Activated CD4-positive, alpha-beta memory T cell treated with anti-CD3 and anti-CD28 coated beads for 36 hours (primary cell): ENCODE measurements at places on chromosomes 6 and 20. TPM values are rescaled to one million over a fixed set of nuclear protein-coding genes. Genes with fewer than 3 reads are reported as not detected.
A peak's percentile ranks its signal among the peaks of the same experiment; 100 is the strongest.

GRCh38 chr20:560680-561079 is 17.1 kb upstream of the CSNK2A1 start:
- DNase-seq, result no peak

DNA sequence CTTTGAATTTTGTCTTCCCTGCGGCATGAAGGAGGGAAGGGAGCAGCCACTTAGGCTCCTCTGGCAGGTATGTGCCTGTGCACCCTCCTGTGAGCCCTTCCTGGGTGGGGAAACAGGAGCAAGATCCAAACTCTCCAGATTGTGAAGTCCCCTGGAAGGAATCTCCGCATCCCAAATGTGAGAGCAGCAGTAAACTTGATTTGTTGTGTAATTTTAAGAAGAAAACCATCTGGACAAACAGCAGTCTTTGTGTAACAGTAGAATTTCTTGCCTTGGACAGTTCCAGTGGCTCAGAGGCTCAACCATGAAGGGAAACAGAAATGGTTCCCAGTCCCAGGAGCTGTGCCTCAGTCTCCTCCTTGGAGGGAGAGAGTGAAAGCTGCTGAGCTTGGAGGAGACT is 39.7 kb downstream of the CDH26 start:
- no peak for DNase-seq

Gene FOXA2
- not detected for total RNA-seq

DNA sequence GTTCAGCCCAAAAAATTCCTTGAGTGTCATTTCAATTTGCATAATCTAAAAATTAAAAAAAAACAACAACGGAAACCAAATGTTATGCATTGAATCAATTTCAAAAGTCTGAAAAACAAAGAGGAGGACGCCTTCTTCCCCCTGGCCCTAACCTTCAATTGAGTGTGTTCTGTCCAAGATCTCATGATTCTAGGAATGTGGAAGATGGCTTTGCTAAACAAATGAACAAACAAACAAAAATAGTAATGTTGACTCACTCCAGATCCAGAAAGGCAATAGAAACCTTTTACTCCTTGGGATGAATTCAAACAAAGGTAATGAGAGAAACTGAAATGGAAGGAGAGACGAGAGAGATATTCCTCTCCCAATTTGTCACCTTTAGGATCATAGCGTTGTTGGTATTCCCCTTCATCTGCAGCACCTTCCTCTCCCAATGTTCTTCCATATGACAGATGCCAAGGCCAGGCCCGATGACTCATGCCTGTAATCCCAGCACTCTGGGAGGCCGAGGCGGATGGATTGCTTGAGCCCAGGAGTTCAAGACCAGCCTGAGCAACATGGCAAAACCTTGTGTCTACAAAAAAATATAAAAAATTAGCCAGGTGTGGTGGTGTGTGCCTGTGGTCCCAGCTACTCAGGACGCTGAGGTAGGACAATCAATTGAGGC is 109.2 kb upstream of the ADGRF1 start:
- no peak for DNase-seq

Gene LY86
- 0.24 TPM for total RNA-seq

- no peak for DNase-seq
Observed at GRCh38 chr6:132736239-132736638, 21.5 kb downstream of the VNN2 start.

- DNase-seq, result no peak
Observed at GRCh38 chr6:30067460-30068139, 602 bp downstream of the PPP1R11 start.

DNA sequence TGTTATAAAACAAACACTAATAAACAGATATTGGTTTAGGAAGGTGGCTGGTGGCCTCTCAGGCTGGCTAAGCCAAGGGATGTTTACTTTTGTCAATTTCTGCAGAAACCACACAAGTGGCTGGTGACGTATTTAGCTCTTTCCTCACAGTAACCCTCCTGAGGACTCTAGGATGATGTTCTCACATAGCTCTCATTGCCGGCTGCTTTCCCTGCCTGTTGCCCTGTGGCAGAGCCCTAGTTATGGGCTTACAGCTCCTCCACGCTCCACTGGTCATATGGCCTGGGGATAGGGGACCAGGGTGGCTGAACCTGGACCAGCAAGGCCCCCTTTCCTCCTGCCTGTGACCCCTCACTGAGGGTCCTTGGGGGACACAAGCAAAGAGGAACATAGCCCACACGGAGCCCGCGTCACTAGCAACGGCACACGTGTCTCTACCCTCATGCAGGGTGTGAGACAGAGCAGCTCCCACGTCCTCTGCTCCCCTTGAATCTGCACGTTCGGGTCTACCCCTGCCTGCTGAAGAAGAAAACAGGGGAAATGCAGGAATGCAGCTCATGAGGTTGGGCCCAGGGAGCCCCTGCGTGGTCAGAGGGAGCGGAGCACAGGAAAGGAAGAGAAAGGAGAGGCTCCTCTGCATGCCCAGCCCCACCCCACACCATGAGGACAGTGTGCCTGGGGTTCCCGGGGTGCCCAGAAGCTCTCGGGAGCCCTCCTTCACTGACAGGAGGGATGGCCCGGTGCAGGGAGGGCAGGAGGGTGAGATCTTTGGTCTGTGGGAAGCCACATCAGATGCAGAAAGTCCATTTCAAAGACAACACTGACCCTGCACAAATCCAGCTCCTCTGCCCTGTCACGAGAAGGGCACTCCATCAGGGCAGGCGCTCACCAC is 13.9 kb downstream of the RAMACL start:
- no peak for DNase-seq

Gene CPXM1
- total RNA-seq, result 2.9 TPM

DNA sequence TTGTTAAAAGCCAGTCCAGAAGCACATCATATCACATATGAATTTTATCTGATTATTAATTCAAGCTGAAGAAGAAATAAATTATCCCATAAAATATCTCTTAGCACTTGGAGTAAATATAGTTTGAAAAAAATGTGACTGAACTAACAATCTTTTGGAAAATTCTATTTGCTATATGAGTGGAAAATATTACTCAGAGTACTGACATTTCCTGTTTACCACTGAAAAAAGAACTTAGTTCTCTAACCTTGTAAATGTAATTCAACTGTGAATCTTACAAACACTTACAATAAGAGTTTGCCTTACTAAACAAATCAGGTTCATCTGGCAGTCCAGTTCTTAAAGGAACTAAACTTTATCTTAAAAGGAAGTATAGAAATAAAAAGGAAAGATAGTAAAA is 44.2 kb downstream of the MOXD1 start:
- DNase-seq, result no peak

Gene OPRL1
- 0.63 TPM for total RNA-seq

DNA sequence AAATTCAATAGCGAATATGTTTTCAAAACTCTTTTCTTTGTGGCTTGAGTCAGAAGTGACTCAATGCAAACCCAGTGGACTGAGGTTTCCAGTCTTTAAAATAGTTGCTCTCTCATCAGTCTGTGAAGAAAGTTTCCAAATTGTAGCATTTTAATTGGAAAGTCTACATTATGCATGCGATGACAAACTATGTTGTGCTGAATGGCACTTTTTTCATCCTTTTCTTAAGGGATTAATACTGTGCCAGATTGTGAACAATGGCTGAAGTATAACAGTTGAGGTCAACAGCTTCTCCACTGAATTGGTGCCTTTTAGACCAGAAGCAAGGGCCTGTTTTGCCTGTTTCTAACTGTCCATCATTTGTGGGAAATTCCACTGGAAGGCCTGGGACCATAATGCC is 377.1 kb downstream of the BTBD9 start:
- DNase-seq, result no peak

GRCh38 chr6:155154158-155154830 is 109.5 kb upstream of the CLDN20 start:
- DNase-seq, result peak; percentile 64

- no peak for DNase-seq
Observed at GRCh38 chr6:41161851-41162552, 914 bp downstream of the TREM2 start.

GRCh38 chr20:62064770-62065673 is 659 bp downstream of the TAF4 start:
- peak; percentile 26 for DNase-seq

Gene XKR7
- not detected for total RNA-seq
